ENCODE measurements at places on chromosomes 16 and 17.

GRCh38 chr16:55529018-55529417, 20.1 kb downstream of the LPCAT2 start:
- no peak for DNase-seq

DNA sequence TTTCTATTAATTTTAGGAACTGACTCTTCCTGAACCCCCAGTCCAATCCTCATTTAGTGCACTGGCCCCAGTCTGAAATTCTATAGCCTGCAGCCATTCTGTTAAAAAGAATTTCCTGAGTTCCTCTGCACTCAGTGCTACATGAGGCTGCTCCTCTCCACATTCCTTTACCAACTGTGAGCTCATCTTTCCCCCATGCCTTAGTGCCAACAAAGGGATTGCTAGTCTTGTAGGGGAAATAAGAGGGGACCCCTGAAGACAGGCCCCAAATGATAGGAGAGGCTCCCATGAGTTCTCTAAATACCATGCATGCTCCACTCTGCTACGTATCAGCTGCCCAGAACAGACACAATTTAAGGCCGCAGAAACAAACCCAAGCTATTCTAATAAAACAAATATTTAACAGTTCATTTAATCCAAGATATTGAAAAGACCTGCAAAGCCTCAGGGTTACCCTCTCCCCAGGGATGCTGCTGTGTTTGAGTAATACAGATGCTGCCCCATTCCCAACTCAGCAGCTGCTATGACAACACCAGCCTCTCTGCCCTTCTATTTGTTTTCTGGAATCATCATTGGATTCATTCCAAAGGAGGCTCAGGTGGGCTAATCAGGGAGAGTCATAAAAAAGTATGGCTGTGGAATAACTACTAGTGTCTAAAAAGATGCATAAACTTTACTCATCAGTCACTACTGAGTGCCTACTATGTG, 228.5 kb downstream of the TOX3 start:
- no peak for DNase-seq

DNA sequence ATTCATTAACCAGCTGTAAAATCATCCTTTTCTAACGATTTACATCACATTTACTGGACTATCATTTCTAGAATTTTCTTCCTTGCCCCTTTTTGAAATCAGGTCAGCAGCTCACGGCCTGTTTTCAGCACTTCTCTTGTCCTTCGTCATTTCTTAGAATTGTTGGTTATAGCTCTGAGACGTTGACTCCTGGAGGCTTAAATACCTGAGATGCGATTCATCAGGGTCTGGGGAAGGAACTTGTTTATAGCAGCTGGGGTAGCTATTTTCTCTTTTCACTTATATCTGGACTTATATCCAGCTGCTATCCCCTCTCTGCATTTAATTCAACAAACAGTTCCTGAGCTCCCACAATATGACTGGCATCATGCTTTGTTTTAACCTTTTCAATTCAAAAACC, 338.7 kb upstream of the TNRC6C start:
- DNase-seq = no peak

DNA sequence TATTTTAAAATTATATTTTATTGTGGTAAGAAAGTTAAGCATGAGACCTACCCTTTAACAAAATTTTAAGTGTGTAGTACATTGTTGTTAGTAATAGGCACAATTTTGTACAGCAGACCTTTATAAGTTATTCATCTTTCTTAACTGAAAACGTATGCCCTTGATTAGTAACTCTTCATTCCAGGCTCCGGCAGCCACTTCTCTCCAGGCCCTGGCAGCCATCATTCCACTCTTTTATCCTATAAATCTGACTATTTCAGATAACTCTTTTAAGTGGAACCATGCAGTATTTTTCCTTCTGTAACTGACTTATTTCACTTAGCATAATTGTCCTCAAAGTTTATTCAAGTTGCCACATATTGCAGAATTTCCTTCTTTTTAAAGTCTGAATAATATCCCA, 348.2 kb downstream of the CDH11 start:
- no peak for DNase-seq

GRCh38 chr16:79081297-79082066, 519.1 kb downstream of the MAF start:
- DNase-seq = no peak

- DNase-seq = peak; percentile 52
These were observed 5.4 kb downstream of the ATPAF2 start for GRCh38 chr17:18033442-18034099.

- DNase-seq = no peak
These were observed 148.9 kb upstream of the CIBAR2 start for GRCh38 chr16:85261204-85261603.

DNA sequence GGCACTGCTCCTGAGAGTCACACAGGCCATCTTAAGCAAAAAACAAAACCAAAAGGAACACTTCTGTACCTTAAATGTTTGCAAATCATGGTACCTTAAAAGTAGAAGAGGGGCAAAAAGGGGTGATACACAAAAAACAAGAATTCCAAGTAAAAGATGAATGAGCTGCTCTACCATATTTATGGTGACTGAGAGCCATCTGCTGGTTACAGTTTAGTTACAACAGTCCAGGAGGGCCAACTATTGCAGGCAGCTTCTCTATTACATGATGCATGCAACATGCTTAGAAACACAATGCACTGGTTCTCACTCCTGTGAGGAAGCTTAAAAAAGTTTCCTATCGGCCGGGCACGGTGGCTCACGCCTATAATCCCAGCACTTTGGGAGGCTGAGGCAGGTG, 53.5 kb downstream of the STX8 start:
- DNase-seq = no peak

DNA sequence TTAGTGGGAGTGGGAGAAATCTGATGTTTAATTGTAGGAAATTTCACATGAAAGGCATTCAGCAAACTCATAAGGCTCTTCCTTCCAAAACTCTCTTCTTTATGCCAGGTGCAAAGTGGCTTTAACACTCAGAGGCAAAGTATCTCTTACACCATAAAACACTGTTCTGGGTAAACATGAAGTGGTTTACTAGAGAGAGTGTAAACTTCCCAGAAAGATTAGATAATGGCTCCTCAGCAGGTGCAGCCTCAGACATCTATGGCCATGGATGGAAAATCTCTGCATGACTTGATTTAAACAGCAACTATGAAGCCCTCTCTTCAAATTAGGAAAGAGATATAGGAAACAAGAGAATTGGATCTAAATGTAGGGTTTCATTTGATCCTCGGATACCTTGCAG, 583.1 kb upstream of the SALL1 start:
- DNase-seq = no peak

- no peak for DNase-seq
These were observed 3.8 kb upstream of the RPL26 start for GRCh38 chr17:8386841-8387240.

DNA sequence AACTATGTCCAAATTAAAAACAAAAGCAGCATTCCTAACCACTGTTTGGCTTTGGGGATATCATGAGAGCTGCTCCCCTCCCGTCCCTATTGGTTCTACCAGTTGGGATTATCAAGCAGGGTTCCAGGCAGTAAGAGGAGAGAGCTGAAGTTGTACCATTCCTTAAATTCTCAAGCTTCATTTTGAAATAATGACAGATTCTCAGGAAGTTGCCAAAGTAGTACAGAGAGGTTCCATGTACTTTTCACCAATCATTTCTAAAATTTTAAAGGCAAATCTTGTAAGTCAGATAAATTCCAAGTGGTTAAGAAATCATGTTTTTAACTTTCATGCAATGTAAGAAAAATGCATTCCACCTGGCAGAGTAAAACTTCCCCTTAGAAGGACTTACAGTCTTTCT, 36.9 kb downstream of the TEX2 start:
- DNase-seq = no peak

DNA sequence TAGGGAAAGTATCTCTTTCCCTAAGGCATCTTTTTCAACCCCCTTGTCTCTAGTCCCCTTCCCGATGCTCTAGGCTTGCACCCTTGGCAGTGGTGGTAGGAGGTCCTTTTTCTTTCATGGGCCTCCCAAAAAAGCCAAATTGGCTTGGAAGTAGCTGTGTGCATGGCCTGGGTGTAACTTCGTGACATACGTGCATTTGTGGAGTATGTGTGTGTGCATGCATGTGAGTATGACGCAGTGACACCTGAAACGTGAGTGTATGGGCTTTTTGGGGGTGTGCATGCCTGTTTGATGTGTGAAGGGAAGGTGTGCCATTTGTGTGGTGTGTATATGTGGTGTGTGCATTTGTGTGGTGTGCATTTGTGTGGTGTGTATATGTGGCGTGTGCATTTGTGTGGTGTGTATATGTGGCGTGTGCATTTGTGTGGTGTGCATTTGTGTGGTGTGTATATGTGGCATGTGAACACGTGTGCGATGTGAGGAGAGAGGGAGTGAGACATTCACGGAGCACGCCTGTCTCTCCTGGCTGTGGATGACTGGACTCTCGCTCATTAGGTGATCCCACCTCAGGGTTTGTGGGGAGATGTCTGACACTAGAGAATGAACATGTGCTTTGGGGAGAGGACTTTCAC, 15.7 kb downstream of the IGFBP4 start:
- no peak for DNase-seq

DNA sequence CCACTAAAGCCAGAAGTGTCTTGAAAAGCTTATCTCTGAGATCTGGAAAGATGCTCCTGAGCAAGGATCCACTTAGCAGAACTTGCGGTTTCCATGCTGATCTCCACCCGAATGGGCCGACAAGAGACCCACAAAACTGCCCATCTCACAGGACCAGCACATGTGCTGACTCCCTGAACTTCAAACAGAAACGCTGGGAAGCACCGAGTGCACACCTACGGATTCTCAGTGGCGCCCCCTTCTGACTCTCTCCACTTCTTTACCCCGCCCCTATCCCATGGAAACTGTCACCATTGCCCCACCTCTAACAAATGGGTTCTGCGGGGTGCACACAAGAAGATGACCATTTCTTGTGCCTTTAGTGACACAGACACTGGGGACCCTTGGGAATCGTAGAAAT, 21.4 kb downstream of the CDRT4 start:
- DNase-seq = no peak

DNA sequence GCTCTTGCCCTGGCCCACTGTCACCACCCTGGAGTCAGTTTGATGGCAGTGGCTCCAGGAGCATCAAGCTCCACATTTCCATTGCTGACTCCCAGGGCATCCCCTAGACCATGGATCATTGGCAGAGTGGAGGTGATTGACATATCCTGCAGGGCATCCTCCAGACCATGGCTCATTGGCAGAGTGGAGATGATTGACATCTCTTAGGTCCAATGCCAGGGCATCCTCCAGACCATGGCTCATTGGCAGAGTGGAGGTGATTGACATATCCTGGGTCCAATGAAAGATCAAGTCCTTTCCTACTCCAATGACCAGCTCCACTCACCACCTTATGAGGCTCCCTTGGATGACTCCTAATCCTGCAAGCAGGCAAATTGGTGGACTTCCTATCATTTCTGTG, 174.3 kb upstream of the NLRP1 start:
- no peak for DNase-seq

- no peak for DNase-seq
These were observed 95.0 kb downstream of the ADCY9 start for GRCh38 chr16:4021070-4021779.

GRCh38 chr16:81531419-81531821, 86.8 kb downstream of the CMIP start:
- DNase-seq = no peak

DNA sequence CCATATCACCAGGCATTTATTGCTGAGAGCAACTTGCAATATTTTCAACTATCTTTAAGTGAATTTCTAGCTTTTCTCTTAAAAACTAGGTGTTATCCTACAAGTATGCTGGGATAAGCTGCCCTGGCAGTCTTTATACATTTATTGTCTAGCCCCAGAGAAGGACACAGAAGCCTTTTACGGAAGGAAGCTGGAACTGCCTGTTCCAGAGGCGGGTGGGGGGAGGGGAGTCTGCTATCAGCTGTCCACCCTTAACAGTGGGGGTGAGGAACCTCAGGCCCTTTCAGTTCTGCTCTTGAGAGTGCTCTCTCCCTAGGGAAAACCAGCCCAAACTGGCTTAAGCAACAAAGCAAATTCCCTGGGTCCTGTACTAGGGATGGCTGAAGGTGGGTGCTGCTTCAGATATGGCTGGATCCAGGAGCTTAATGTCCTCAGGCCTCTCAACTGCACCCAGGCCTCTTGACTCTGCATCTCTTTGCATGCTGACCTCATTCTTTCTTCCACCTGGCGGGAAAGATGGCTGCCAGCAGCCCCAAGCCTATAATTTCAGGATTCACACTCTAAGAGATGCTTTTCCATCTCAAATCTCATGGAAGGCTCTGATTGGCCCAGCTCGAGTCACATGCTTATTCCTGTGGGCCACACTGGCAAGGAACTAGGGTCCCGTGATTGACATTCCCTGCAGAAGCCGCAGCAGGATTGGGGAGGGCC, 16.6 kb downstream of the NAGPA start:
- DNase-seq = no peak

GRCh38 chr16:30040221-30040620, 9.2 kb upstream of the TLCD3B start:
- DNase-seq = no peak

- DNase-seq = no peak
These were observed 17.9 kb downstream of the GAA start for GRCh38 chr17:80119271-80119791.

DNA sequence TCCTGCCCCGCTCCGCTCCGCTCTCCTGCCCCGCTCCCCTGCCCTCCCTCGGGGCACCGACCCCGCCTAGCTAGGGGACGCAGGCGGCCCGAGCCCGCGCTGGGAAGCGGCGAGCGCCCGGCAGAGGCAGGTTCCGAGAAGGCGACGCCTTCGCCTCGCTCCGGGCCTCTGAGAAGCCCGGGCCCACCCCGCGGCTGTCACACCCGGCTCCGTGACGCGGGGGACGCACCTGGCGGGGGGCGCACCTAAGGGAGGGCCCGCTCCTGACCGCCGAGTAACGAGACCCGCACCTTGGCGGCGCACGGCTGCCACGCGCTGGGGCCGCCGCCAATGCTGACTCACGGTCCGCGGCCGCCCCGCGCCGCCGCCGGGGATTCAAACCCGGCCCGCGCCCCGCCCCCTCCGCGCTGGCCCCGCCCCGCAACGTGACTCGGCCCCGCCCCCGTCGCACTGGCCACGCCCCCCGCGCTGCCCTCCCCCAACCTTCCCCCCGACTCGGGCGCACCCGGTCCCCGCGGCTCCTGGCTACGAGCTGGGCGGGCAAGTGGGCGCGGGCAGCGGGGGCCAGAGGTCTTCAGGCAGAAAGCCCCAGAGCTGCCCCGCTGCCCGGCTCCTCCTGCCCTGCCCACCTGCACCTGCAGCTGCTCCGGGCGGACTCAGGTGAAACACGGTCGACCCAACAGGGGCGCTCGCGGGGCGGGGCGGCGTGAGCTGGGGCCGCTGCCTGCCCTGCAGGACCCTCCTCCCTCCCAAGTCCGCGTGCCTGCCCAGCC, 27.8 kb downstream of the GNPTG start:
- peak; percentile 53 for DNase-seq

GRCh38 chr17:32490101-32490482, 3.3 kb downstream of the CDK5R1 start:
- no peak for DNase-seq

DNA sequence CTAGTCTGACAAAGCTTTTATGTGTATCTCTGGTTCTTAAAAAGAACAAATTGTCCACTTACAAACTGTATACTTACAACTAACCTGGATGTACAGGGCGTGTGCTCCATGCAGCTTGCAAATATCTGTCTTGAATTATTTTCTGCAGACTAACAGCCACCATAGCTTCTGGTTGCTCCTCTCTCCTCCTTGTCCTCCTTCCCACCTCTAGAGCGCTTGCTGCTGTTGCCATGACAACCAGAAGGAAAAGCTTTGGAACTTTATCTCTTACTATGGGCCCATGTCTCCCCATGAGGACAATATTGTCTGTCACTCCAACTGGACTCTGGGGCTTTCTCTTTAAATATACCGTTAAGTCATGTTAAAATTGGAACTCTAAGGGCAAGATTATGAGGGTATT, 71.5 kb upstream of the DHX40 start:
- DNase-seq = no peak

All from CD4-positive, alpha-beta T cell treated with Interferon gamma for 1 hour (primary cell).